ENCODE measurements at places on chromosomes 2 and 18.

GRCh38 chr2:96665083-96665569, 22.6 kb downstream of the FER1L5 start:
- no peak for DNase-seq

- peak; percentile 8 for DNase-seq
These were observed 5.5 kb downstream of the SALL3 start for GRCh38 chr18:78984941-78985784.

GRCh38 chr2:12110074-12110473, 363.6 kb downstream of the LPIN1 start:
- DNase-seq, result peak; percentile 21

GRCh38 chr2:190722835-190723234, 74.0 kb downstream of the NAB1 start:
- no peak for DNase-seq

DNA sequence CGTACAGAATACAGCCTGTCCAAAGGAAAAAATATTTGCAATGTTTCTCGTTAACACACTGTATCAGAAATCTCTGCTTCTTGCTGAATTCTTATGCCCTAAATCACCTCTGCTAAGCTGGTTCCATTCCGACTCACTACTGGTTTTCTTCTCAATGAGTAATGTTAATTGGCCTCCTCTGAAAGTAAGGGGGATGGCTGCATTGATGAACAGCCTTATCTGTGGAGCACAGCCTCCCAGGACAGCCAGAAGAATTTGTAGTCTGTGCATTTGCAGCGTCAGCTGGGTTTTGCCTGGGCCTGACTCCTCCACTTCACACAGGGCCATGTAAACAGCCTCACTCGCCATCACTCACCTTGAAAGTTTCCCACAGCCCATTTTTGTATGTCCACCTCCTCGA, 127.7 kb downstream of the RNF152 start:
- DNase-seq, result no peak

- no peak for DNase-seq
These were observed 10.2 kb upstream of the GTF2A1L start for GRCh38 chr2:48607307-48608014.

- peak; percentile 2 for DNase-seq
These were observed 100.7 kb downstream of the RAPGEF4 start for GRCh38 chr2:172836347-172836821.

DNA sequence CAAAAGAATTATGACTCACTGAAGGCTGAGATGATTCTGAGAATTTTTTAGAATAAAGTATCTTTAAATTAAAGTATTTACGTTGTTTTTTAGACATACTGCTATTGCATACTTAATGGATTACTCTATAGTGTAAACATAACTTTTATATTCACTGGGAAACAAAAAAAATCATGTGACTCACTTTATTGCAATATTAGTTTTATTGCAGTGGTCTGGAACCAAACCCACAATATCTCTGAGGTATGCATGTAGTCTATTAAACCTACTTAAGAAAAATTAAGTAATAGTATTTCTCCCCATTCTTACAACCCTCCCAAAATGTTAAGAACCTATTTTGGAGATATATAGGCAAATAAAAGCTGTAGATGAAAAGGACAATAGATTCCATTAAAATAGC, 142.9 kb upstream of the ZNF521 start:
- no peak for DNase-seq

DNA sequence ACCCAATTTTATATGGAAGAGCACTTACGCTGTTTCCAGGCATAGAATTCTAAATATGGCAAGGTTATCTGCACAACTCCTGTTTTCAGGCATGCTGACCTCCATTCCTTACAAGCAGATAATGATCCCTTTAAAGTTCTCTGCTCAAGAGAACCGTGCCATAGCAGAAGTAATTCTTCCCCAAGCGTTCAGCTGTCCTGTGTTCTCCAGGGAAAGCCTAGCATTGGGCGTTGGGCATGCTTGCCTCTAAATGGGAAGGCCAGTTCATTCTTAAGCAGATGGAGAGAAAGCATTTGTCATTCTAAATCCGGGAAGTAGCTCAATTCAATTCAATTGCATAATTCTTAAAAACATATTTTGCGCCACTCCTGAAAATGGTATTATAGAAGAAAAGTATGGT, 55.7 kb upstream of the EML4 start:
- DNase-seq, result no peak

DNA sequence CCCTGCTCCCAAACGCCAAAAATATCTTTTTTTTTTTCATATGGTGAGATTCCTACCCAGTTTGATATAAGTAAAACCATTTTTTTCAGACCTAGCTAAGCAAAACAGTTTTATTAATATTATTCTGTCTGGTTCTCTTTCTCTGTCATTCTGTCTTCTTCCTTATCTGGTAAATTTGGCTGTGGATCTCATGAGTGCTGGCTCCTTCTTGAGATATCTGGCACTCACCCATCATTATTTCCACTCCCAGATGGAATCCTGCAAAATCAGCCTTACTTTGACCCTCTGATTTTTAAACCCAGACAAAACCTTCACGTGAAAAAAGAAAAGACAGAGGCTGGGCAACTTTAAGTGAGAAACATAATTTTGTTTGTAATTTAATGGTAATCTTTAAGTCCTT, 373.6 kb downstream of the NYAP2 start:
- DNase-seq, result no peak

- no peak for DNase-seq
These were observed 222.2 kb upstream of the MEIS1 start for GRCh38 chr2:66212749-66213148.

DNA sequence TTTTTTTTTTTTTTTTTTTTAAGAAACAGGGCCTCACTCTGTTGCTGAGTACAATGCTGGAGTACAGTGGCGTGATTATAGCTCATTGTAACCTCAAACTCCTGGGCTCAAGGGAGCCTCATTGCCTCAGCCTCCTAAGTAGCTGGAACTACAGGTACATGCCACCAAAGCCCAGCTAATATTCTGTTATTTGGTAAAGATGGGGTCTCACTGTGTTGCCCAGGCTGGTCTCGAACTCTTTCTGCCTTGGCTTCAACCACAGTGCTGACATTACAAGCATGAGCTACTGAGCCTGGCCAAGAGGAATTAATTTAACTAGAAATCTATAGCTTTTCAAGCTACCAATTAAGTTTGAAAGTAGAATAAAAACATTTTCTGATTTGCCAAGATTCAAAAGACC, 27.8 kb downstream of the DYM start:
- no peak for DNase-seq

DNA sequence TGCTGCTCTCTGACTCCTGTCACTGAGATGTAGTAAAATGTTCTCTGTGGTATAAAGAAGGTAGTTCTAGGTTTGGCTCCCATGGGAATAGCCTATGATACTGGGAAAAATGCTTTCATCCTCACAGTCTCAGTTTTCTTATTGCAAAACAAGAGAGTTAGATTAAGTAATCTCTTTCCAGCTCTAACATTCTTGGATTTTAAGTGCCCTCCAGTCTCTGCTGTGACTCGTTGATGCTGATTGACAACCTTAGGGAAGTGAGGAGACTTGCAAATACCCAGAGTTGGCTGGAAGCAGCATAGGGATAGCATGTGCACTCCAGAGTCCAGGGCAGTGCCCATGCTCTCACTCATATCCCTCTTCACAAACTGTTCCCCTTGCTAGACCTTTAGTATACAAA, 534.9 kb downstream of the SLC4A3 start:
- no peak for DNase-seq

DNA sequence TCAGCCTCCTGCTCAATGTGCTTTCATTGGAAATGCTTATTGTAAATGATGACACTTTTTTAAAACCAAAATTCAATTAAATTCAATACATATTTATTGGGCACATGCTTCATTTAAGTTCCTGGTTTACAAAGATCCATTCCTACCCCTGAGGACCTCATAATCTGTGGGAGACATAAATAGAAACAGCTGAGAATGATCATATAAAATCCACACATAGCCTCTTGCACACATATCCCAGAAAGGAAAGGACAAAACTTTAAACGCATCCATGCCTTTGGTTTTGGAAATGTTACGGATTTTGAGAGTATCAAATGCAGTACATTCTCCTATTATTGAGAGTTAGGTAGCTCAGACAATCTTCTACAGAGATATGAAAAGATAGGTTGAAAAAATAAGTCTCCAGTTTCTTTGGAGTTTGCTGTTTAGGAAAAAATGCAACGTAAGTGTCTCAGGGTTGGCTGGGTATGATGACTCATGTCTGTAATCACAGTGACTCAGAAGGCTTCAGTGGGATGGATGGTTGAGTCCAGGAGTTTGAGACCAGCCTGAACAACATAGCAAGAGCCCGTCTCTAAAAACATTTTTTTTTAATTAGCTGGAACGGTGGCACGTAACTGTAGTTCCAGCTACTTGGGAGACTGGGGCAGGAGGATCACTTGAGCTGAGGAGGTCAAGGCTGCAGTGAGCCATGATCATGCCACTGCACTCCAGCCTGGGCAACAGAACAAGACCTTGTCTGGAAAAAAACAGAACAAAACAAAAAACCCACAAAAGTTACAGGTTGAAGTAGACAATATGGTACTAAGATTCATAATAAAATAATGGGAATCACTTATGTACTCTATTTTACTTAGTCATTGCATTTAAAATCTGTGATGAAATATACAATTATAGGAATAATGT, 3.9 kb upstream of the PRELID3A start:
- DNase-seq, result no peak

GRCh38 chr18:58805467-58806187, 59.0 kb upstream of the ZNF532 start:
- DNase-seq, result no peak

DNA sequence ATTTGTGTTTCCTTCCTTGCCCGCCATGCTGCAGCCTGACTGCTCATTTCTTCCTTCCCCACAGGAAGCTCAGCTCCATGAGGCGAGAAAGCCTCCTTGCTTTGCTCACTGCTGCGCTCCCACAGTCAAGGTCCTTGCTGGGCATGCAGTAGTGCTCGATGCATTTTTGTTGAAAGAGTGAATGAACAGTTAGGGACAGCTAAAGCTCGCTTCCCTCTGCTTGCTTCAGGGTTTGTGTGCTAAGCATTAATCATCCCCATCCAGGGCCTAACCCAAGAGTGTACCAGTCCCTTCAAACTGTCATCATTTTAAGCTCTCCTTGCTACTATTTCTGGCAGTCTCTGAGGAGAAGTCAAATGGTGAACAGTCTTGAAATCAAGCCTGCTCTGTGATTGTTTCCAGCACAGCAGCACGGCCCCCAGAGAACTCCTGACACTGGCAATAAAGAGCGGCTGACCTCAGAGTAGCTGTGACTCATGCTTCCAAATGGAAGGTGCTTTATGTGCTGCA, 171.7 kb upstream of the SOX11 start:
- DNase-seq, result no peak

DNA sequence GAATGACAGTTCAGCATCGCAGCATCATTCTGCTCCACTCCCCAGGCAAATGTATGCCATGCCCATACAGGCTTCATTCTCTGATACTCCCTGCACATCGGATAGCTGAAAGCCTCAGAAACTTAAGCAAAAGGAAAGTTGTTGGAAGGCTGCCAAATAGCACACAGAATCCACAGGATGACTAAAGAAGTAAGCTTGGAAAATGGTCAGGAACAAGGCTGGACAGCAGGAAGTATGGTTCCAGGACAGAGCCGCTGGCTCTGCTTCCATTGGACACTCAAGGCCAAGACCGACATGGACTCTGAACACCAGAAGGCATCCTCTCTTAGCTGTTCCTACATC, 256.5 kb downstream of the CDH20 start:
- DNase-seq, result no peak

DNA sequence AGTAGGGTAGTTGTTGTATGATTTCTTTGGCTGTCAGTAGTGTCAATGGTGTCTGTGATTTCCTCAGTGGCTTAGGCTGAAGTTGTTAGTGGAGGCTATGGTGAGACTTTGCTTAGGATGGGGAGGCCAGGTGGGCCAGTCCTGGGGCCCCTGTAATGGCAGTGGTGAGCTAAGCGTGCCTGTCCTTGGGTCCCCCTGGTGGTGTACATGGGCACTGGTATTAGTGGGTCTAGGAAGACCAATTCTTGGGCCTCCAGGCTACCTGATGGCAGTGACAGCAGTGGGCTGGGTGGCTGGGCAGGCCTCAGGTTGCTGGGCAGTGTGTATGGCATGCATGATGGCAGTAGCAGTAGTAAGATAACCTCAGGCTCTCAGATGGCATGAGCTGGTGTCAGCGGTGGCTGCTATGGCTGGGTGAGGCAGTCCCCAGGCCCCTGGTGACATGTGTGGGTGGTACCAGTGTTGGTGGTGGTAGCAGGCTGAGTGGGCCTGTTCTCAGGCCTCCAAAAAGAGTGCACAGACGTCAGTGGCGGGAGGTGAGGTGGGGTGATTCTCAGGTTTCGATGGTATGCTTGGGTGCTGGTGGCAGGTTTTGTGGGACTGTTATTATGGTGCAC, 103.2 kb downstream of the KLHL14 start:
- DNase-seq, result no peak

- DNase-seq, result no peak
These were observed 122.2 kb downstream of the CAPN13 start for GRCh38 chr2:30684996-30685395.

DNA sequence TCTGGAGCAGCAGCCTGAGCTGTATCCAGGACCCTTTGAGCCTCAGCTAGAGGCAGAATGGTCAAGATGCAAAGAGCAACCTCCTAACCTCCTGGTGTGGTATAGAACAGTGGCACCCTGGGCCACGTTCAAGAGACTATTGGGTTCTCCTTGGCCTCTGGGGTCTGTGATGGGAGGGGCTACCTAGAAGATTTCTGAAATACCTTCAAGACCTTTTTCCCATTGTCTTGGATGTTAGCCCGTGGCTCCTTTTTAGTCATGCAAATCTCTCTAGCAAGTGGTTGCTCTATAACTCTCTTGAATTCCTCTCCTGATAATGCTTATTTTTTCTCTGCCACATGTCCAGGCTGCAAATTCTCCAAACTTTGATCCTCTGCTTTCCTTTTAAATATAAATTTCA, 106.3 kb upstream of the SULT1C3 start:
- no peak for DNase-seq

DNA sequence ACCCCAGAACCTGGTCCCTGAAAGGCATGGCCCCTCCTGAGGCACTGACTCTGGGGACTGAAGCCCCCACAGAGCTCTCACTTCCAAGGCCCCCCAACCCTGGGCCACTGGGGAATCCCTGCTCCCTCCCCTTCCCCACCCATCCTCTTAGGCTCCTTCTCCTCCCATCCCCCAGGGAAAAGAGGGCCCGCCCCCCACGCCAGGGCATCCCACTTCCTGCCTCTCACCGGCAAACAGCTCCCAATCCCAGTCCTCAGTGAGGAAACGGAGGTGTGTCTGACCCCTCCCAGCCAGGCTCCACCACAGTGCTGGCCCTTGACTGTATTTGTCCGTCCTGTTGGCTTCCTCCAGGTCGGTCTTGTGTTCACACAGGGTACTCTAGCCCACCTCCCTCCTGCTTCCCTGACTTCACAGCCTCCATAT, 35.0 kb upstream of the PTMA start:
- no peak for DNase-seq

GRCh38 chr2:220940646-220941045, 631.5 kb downstream of the EPHA4 start:
- DNase-seq, result no peak

- no peak for DNase-seq
These were observed 306.2 kb upstream of the KCNJ3 start for GRCh38 chr2:154392256-154392655.
